ENCODE measurements at places on chromosomes 5 and 9.

GRCh38 chr5:79122973-79123372 is 11.4 kb downstream of the BHMT start:
- no peak for DNase-seq

GRCh38 chr5:132776131-132776937 is 705 bp downstream of the SEPTIN8 start:
- no peak for DNase-seq

GRCh38 chr5:25488119-25488518 is 843.3 kb upstream of the CDH10 start:
- DNase-seq = no peak

- no peak for DNase-seq
Observed at GRCh38 chr5:151237685-151238084, 13.8 kb upstream of the CCDC69 start.

DNA sequence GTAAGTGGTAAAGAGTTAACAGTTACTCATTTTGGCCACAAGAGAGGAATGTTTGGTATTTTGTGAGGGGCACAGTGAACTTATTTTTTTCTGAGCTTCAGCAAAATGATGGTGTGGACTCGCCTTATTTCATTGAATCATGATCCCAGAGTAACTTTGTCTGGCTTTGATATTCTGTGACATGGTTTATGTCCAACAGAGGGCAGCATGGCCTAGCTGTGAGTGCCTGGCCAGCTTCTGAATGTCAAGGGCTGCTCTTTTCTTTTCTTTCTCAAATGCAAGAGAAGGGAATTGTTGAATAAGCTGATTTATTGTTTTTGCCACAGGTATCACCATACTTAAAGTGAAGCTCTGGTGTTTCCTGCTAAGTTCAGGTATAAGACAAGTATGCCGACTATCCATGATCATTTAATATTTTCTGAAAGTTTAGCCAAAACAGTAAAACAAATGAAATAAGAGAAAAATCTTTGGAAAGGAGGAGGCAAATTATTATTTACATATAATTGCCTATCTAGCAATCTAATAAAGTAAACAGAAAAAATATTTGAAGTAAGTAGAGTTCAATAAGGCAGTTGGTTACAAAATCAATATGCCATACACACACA is 31.7 kb downstream of the MRPL22 start:
- peak; percentile 38 for DNase-seq

- DNase-seq = no peak
Observed at GRCh38 chr9:95857896-95858295, 17.6 kb upstream of the ERCC6L2 start.

DNA sequence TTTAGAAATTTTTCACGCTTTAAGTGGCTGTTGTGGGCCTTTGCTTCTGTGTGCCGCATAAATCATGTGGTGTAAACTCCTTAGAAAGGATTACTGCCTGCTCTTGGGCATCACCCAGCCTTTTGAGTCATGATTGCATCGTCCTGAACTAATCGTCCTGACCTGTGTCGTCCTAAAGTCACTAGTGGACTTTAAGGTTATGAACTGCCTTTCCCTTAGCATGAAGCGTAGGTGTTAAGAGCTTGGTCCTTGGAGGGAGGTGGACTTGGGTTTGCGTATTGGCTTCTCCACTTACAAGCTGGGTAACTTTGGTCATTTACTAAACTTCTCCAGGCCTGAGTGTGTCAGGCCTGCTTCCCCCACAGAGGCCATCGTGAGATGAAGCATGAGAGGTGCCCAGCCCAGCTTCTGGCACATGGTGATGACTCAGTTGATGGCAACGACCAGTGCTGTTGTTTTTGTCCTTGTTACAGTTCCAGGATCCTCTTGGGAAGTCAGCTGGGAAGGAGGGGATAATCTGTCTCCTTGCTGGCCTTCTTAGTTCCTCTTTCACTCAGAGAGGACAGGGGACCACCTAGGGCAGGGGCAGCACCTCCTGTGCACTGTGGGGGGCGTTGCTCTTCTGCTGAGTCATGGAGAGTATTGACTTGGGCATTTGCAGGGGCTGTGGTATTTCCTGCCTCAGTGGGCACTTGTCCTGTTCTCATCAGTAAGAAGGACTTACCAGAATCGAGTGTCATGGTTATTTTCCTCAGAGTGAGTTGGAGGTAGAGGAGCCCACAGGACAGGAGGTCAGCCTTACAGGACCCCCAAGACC is 54.2 kb upstream of the NCS1 start:
- DNase-seq = no peak

- DNase-seq = no peak
Observed at GRCh38 chr5:66232706-66233445, 88.8 kb downstream of the SREK1 start.

All from hematopoietic multipotent progenitor cell (in vitro differentiated cells).